ENCODE measurements at places on chromosomes 16 and 17. TPM values are rescaled to one million over a fixed set of nuclear protein-coding genes. Genes with fewer than 3 reads are reported as not detected.

MGAT5B gene
- 23.7 TPM for total RNA-seq

MYL4 gene
- total RNA-seq = 4.2 TPM

TBC1D3G gene
- total RNA-seq = not detected

KCNH4 gene
- 0.31 TPM for total RNA-seq

PLSCR3 gene
- total RNA-seq = 10.0 TPM

TEKT1 gene
- total RNA-seq = 1.2 TPM

DNA sequence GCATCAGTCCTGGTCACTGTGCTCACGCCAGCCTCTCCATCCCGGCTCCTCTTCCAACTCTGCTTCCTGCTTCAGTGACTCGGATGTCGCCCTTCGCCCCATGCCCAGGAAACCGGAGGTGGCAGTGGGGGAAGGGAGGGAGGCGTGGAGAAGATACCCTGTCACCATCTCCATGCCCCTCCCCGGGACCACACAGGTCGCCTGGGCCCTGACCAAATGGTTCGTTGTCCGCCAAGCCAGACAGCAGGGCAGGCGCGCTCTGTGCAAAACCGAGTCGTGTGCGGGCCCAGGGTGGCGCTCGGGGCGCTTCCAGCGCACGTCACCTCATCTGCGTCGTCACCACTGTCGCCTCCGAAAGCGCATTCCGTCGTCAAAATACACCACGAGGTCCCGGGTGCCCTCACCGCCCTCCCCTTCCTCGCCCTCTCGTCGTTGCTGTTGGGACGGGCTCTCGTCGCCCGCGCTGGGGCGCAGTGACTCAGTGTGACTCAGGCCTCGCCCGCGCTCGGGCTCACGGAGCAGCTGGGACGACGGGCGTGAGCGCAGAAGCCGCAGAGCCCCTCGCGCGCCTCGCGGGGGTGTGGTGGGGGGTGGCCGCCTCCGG is 39.2 kb downstream of the ZNF778 start:
- peak; percentile 28 for DNase-seq

DNA sequence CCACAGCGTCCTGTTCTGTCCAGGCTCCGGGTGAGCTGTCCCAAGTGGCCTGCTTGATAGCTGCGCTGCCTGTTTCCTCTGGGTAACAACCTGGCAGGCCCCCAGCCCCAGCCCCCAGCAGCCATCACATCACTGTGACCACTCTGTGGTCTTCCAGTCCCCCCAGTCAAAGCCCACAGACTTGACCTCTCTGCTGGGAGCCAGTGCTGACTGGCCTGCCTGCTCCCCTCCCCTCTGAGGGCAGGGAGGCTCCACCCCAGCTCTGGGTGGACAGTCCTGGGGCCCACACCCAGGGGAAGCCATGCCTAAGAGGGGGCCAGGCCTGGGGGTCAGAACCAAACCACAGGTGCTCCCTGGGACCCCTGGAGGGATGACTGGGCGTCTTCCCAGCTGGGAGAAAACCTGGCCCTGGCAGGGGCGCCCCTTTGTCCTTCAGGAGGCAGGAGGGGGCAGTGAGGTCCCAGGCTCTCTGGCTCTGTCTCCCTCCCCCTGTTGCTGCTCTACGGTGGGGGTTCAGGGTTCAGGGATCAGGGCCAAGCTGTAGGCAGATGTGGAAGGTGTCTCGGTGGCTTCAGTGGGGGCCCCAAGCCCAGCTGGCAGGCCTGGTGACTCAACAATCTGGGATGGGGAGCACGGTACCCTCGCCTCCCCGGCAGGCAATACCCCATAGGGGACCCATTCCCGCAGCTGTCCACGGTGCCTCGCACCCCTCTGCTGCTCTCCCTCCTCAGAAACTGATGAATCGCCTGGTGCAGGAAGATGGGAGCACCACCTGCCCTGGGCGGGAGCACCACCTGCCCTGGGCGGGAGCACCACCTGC is 1.8 kb upstream of the SLC16A3 start:
- DNase-seq = no peak

- no peak for DNase-seq
Observed at GRCh38 chr17:66810951-66811682, 23.8 kb upstream of the CACNG5 start.

GRCh38 chr16:86988920-86989696 is 328.1 kb downstream of the C16orf95 start:
- no peak for DNase-seq

DNA sequence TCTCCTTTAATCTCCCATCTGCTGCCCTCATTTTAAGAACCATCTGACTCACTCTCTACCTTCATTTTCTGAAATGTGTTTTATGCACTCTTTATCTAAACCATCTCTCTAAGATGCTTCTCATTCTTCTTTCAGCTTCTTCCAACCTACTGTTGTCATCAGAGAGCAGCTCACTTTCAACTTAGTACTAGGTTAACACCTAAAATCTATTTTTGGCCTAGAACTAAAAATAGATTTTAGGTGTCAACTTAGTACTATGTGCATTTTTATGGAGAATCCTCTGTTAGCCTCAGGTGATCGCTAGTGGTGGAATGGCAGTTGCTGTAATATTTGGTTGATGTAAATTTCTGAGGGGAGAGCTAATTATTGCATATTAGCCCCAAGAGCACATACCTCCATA is 277.1 kb downstream of the KCNJ2 start:
- no peak for DNase-seq

DNA sequence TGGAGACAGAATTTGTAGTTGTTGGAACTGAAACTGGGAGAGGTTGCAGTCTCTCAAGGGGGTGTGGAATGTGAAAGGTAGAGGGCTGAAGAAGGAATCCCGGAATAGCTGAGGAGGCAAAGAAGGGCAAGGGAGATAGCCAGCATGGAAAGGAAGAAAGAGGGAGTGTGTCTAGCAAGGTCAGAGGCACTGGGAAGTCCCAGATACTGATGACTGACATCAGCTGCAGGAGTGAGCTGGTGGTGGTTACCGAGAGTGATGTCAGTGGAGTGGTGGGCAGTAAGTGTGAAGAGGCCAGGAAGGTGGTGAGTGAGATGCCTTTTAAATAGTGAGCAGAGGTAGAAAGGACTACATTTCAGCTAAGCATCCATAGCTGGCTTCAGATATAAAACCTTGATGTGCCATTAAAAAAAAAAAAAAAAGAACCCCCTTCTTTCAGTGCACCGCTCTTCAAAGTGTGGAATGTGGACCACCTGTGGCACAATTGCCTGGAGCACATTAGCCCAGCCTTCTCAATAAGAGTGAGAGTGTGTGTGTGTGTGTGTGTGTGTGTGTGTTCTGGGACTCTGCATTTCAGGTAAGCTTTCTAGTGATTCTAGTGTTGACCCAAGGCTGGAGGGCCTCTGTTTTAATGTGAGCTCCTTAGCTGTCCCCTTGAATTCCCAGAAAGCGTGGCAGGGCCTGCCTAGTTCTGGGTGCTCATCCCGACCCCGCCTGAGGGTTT is 8.5 kb downstream of the PRMT7 start:
- no peak for DNase-seq

DNA sequence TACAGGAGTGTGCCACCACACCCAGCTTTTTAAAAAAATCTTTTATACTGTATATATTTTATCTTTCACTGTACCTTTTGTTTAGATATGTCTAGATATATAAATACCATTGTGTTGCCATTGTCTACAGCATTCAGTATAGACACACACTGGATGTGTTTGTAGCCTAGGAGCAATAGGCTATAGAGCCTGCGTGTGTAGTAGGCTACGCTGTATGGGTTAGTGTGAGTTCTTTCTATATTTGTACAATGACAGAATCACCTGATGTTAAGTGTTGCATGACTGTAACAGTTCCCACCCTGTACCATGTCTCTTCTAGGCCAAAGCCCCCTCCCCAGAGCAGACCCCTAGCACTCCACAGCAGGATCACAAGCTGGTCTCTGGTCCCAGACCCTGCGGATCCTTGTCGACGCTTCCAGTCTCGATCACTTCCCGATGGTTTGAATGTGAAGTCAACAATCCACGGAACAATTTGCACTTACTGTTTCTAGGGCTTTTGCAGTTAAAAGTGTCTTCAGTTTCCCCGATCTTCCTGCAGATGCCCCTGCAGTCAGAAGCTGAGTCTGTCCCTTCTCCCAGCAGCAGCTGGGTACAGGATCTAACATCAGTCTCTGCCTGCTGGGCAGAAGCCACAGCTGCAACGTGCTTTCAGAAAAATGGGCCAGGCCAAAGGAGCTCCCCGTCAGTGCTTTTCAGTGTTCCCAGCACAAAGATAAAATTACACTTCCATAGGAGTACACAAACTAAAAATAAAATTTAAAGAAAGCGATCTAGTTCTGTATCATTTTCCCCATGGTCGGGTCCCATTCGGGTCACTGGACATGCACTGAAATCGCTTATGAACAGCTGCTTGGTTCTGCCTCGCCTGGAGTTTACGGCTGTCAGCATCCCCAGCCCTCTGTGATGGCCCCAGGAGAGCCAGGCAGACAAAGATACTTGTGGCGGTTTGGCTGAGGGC is 35.4 kb downstream of the ADAM11 start:
- no peak for DNase-seq

GRCh38 chr17:36727577-36727976 is 126.2 kb downstream of the MRM1 start:
- no peak for DNase-seq

- no peak for DNase-seq
Observed at GRCh38 chr17:74918906-74919305, 4.1 kb downstream of the USH1G start.

GRCh38 chr16:55506083-55506482 is 2.8 kb upstream of the LPCAT2 start:
- DNase-seq = no peak

GRCh38 chr17:10631048-10631700 is 25.9 kb downstream of the MYH3 start:
- DNase-seq = no peak
